ENCODE measurements at places on chromosomes 16 and 17. TPM values are rescaled to one million over a fixed set of nuclear protein-coding genes. Genes with fewer than 3 reads are reported as not detected.

DNA sequence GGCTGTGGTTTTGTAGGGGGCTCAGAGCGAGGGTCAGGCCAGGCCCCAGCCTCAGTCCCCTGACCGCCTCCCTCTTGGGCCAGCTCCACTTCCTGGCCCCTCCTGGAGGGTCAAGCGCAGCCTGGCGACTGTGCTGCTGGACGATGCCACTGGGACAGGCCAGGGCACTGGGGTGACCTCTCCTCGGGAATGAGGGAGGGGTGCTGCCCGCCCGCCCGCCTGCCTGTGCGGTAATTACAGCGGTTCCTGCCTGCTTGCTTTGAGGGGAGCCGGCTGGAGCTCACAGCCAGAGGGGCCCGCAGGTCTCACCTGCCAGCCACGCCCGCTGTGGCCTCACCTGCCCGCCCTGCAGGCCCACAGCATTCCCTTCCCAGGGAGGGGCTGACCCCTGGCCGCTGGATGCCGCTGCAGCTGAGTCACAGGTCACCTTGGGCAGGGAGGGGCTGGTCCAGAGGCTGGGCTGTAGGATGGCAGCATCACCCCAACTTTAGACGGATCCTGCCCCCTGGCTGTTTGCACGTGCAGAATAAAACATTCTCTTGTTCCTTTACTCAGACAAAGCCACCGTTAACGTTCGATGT lies 76.7 kb upstream of the CBX4 start:
- H3K4me3 ChIP-seq = no peak overlapping the region
- peaks cover 26% of the 10 kb centered on the region for H3K4me1 ChIP-seq
- no peaks in the 10 kb centered on the region for H3K27me3 ChIP-seq
- H3K36me3 ChIP-seq = no peaks in the 10 kb centered on the region

GRCh38 chr17:65163990-65164495 lies 26.9 kb downstream of the RGS9 start:
- no peaks in the 10 kb centered on the region for H3K36me3 ChIP-seq
- no peak overlapping the region for H3K4me3 ChIP-seq
- H3K27ac ChIP-seq = no peak overlapping the region
- H3K27me3 ChIP-seq = no peaks in the 10 kb centered on the region
- no peak for DNase-seq

DNA sequence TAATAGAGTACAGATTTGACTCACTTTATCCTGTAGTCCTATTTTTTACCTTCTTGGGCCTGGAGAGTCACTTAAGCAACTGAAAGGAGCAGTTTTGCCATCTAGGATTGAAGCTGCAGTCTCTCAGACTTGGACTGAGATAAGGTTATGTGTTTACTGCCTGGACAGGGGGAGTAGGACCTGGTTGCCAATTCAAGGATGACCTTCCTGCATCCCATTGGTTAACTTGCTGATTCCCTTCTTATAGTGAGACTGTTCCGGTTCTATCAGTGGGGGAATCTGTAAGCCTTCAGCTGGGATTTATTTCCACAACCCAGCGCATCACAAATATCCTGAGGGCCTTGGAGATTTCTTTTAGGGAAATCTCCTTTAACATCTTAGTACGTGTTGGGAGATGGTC lies 2.9 kb downstream of the UBN1 start:
- no peaks in the 10 kb centered on the region for H3K27me3 ChIP-seq
- no peak for DNase-seq
- H3K27ac ChIP-seq = no peak overlapping the region
- H3K36me3 ChIP-seq = peaks cover 20% of the 10 kb centered on the region
- H3K4me1 ChIP-seq = peaks cover 14% of the 10 kb centered on the region

DNA sequence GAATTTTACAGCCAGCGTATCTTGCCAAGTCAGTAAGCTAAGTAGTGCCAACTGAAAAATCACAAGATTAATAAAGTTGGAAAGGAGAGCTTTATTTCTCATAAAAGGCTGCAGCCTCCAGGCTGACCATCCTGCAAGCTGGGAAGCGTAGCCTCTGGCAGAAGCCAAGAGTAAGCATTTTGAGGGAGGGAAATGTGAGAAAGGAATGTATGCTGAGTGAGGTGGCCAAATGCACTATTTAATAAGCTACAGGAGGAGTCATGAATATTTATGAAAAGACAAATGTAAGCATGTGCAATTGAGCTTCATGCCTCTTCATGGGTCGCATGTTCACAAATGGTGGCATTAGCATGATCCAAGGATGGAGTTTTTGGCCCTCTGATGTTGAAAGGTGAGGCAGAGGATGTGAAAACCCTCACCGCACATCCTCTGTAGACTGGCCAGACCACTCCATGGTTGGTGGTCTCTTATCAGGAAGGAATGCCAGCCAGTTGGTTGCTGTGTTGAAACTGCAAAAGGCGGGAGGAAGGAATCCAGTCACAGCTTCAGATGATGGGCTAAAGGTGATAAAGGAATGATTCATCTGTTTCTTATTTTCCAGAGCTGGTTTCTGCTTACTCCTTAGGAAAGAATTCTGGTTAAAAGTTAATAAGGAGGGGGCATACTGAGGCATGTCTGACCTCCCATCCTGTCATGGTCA lies 9.2 kb downstream of the KRT33B start:
- H3K4me3 ChIP-seq = no peak overlapping the region
- no peaks in the 10 kb centered on the region for H3K4me1 ChIP-seq
- peaks cover 3% of the 10 kb centered on the region for H3K27me3 ChIP-seq
- H3K27ac ChIP-seq = no peak overlapping the region
- H3K36me3 ChIP-seq = no peaks in the 10 kb centered on the region

DNA sequence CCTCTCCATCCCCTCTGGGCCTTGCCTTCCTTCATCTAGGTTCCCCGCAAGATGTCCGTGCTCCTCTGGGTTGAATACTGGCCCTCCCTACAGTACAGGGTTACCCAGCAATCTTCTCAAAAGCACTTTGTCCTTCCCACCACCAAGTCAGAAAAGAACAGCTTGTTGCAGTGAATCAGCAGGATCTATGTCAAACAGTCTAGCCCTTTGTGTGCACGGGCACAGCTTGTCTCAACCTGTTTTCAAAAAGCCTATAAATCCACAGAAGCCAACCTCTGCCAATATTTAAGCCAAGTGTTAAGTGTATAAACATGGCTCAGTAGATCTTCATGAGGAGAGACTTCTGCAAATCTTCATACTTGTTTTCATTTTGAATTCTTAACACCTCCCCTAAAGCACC lies 25.2 kb downstream of the C17orf67 start:
- no peak overlapping the region for H3K27ac ChIP-seq
- H3K4me3 ChIP-seq = no peak overlapping the region
- no peaks in the 10 kb centered on the region for H3K4me1 ChIP-seq
- H3K27me3 ChIP-seq = peaks cover 7% of the 10 kb centered on the region

DNA sequence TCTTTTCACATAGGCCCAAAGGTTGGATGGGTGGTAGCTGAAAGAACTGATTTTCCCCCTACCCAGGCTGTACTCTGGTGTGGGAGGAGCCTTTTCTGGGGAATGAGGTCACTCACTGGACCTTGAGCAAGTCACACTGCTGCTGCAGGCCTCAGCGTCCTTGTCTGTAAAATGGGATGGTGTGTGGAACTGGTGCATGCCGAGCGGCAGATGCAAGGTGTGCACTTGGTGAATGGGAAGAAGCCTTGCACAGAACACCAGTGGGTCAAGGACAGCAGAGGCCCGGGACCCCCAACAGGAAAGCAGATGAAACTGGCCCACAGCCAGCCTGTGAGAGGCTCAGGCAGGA lies 38.1 kb downstream of the ARHGAP27 start:
- peaks cover 31% of the 10 kb centered on the region for H3K4me1 ChIP-seq
- no peaks in the 10 kb centered on the region for H3K27me3 ChIP-seq
- DNase-seq = no peak
- peaks cover 49% of the 10 kb centered on the region for H3K36me3 ChIP-seq
- H3K4me3 ChIP-seq = no peak overlapping the region

DNA sequence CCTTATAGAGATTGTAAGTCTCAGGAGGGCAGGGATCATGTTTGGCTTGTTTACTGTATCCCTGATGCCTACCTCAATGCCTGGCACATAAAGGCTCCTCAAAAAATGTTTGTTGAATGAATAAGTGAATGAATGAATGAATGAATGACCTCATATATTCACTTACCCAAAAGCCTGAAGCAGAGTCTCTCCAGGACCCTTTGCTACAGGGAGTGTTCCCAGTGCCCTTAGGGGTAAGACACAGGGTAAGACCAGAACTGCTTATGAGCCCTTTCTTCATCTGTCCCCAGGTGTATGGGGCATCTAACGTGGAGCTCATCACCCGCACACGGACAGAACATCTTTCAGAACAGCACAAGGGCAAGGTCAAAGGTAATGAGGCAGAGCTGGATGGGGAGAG lies 12.3 kb downstream of the CORO6 start:
- H3K27ac ChIP-seq = no peak overlapping the region
- H3K27me3 ChIP-seq = peaks cover 40% of the 10 kb centered on the region
- peaks cover 21% of the 10 kb centered on the region for H3K4me1 ChIP-seq
- DNase-seq = no peak
- H3K4me3 ChIP-seq = no peak overlapping the region
- no peaks in the 10 kb centered on the region for H3K36me3 ChIP-seq

The CD2BP2 gene
- 43.5 TPM for polyA plus RNA-seq
